Ascending aorta (tissue), 2 donors: ENCODE measurements at places on chromosomes 4 and X.

DNA sequence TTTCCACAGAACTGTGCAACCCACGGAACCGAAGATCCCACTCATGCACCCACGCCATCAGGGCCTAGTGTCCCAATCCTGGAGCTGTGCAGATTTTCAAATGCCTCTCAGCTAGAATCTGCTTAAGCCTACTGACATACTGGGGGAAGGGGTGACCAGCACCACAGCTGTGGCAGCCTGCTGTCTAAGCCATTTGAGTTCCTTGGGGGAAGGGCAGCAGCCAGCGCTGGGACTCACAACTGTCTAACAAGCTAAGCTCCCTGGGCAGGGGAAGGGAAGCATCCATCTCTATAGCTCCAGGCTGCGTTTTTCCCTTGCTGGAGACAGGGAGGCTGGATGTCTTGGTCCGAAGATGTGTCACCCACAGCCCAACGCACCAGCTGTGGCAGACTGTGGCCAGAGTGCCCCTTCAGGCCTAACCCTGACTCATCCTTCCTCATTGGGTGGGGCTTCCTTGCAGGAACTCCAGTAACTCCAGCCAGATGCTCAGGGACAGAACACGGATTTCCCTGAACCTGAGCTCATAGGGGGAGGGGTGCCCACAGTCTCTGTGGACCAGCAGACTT, 194.8 kb downstream of the CHRDL1 start:
- H3K27ac ChIP-seq: no peak overlapping the region
- H3K36me3 ChIP-seq: no peaks in the 10 kb centered on the region
- no peak overlapping the region for H3K4me3 ChIP-seq

GRCh38 chrX:115499112-115499805, 61.7 kb upstream of the PLS3 start:
- peak overlapping the region; percentile 14 for H3K4me3 ChIP-seq
- H3K27me3 ChIP-seq: no peaks in the 10 kb centered on the region
- peak overlapping the region; percentile 49 for H3K27ac ChIP-seq

- DNase-seq: no peak
- H3K4me1 ChIP-seq: no peaks in the 10 kb centered on the region
- no peak overlapping the region for H3K27ac ChIP-seq
- H3K4me3 ChIP-seq: no peak overlapping the region
- no peaks in the 10 kb centered on the region for H3K36me3 ChIP-seq
These were observed 119.0 kb upstream of the SLC6A14 start for GRCh38 chrX:116317409-116317808.

DNA sequence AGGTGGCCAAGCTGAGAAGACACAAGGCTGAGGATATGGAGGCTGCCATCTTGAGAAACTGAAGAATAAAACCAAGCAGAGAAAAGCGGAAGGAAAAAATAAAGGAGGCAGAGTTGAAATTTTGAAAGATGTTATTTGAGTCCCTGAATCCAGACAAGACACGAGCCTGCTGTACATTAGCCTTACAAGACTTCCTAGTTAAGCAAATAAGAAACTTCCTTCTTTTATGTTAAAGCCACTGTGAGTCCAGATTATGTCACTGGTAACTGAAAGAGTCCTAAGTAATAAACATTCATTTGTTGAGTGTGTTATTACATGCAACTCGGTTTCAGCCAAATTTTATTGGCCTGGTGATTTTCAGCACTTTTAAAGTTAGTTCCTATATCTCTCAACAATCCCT, 30.4 kb downstream of the DRD5 start:
- H3K27ac ChIP-seq: no peak overlapping the region
- H3K27me3 ChIP-seq: no peaks in the 10 kb centered on the region
- no peak for DNase-seq
- no peak overlapping the region for H3K4me3 ChIP-seq

GRCh38 chr4:102345795-102346100, 466 bp upstream of the SLC39A8 start:
- H3K4me3 ChIP-seq: peak overlapping the region; percentile 83
- peaks cover 3% of the 10 kb centered on the region for H3K4me1 ChIP-seq
- no peaks in the 10 kb centered on the region for H3K27me3 ChIP-seq
- no peak for DNase-seq
- H3K36me3 ChIP-seq: no peaks in the 10 kb centered on the region
- H3K27ac ChIP-seq: peak overlapping the region; percentile 64

- no peaks in the 10 kb centered on the region for H3K4me1 ChIP-seq
- no peak overlapping the region for H3K27ac ChIP-seq
- H3K36me3 ChIP-seq: peaks cover 22% of the 10 kb centered on the region
- H3K4me3 ChIP-seq: no peak overlapping the region
These were observed 29.3 kb downstream of the RGS12 start for GRCh38 chr4:3322059-3322550.

DNA sequence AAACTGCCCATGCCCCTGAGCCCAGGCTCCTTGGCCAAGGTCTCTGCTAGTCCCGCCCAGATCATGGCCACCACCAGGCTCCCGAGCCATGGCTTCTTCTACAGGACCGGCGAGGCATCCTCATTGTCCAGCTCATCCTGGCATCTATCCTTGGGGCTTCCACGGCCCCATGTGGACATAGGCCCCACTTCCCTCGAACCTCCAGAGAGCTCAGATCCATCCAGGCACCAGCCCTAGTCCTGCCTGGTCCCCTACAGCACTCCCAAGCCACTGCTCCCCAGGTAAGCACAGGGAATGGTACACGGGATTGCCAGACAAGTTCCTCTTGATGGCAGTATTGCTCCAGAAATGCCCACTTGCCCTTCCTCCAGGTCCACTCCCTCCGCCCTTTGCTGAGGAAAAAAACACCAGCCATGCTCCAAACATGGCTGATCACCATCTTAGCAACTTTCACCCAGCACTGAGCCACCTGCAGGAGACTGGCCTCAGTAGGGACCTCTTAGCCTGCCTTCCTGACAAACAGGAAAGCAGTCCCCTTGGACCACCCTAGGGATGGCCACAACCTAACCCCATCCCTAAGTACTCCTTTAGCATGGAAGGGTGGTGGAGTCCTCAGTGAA, 272.1 kb upstream of the AGTR2 start:
- peaks cover 1% of the 10 kb centered on the region for H3K4me1 ChIP-seq
- no peak overlapping the region for H3K27ac ChIP-seq
- no peaks in the 10 kb centered on the region for H3K36me3 ChIP-seq
- H3K27me3 ChIP-seq: no peaks in the 10 kb centered on the region
- peak; percentile 84 for DNase-seq
- no peak overlapping the region for H3K4me3 ChIP-seq

- no peaks in the 10 kb centered on the region for H3K27me3 ChIP-seq
- H3K4me1 ChIP-seq: no peaks in the 10 kb centered on the region
- H3K36me3 ChIP-seq: no peaks in the 10 kb centered on the region
- DNase-seq: no peak
- H3K4me3 ChIP-seq: no peak overlapping the region
These were observed 37.9 kb downstream of the RAB40AL start for GRCh38 chrX:102975016-102975415.

GRCh38 chr4:168856312-168856711, 153.7 kb downstream of the CBR4 start:
- peak overlapping the region; percentile 99 for H3K27ac ChIP-seq
- H3K36me3 ChIP-seq: peaks cover 20% of the 10 kb centered on the region
- H3K4me1 ChIP-seq: peaks cover 12% of the 10 kb centered on the region

GRCh38 chr4:581753-582361, 5.8 kb upstream of the TMEM271 start:
- no peaks in the 10 kb centered on the region for H3K27me3 ChIP-seq
- no peaks in the 10 kb centered on the region for H3K36me3 ChIP-seq
- H3K27ac ChIP-seq: no peak overlapping the region
- H3K4me3 ChIP-seq: no peak overlapping the region
- no peaks in the 10 kb centered on the region for H3K4me1 ChIP-seq

DNA sequence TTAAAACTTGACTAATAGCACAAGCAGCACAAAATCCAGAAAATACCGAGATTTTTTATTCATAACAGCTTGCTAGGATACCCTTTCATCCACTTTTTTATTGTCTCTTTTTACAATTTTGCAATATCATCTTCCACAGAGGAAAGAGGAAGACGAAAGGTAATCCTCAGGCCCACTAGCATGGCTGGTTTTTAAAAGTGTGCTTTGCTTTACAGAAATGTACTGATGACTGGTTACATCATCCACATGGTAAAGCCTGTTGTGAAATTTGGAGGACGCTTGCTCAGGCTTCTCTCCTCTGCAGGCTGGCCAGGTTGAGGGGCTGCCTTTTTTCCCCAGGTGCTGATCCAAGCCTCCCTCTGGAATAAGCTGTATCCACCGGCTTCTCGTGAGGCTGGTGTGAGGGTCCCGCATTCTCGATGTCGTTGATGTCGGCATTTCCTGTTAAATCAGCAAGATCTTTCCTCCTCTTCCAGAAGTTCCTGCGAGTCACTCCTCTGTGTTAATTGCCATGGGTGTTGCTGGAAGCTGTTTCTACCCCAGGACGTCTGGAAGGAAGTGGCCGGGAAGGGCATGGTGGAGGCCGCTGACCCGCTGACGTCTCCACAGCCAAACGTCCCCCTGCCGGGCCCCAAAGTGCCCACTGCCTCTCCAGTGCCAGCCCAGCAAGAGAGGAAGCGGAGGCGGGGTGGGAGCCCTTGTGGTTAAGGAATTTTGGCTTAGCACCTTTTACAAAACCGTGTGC, 5.8 kb upstream of the DGKQ start:
- no peaks in the 10 kb centered on the region for H3K27me3 ChIP-seq
- no peak overlapping the region for H3K4me3 ChIP-seq
- H3K27ac ChIP-seq: no peak overlapping the region

DNA sequence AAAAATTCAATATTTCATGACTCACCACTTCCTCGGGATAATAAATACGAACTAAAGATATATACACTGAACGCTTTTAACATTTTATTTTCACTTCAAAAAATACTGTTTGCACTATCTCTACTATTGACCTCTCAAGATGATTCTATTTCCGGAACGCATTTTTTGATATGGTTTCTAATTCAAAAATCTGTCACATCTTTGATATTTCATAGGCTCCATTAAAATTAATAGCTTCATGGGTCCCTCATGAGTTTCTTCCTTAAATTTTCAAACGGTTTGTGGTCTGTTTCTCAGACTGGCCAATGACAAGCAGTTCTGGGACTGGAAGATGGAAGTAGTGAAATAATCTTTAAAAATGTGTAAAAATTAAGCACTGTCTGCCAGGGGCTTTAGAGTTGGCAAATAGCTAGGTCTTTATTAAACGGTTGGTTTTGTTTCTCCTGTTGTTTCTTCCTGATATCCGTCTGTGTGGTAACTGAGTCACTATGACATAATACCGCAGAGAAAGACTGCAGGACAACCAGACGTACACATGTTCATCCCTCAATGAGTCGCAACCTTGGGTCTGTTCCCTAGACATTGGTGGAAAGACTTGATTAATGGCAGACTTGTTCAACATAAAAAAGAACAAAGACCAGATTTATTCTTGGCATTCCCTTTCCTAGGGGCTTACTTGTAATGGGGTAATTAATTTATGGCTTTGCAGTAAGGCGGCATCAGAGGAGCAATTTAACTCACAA, 133.8 kb downstream of the PALLD start:
- peak overlapping the region; percentile 72 for H3K4me3 ChIP-seq
- H3K36me3 ChIP-seq: no peaks in the 10 kb centered on the region
- peak overlapping the region; percentile 70 for H3K27ac ChIP-seq
- no peak for DNase-seq
